ENCODE measurements at places on chromosomes 6 and 20. TPM values are rescaled to one million over a fixed set of nuclear protein-coding genes. Genes with fewer than 3 reads are reported as not detected.

The BHLHE23 gene
- not detected for polyA plus RNA-seq

DNA sequence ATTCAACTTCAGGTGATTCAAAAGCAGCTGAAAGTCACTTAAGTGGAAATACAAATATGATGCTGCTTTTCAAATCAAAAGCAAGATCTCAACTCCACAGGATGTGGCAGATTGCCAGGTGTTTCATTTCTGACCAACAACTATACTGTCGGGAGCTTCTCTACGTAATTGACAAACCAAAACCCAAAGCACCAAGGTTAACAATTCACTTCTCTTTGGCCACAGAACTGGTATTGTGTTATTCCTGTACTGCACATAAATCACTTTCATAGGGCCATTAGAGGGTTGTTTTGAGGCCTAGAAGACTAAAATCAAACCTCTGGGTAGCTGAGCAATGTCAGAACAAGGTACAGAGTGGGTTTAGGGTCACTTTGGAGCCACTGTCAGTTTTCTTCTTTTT, 169.7 kb downstream of the HAO1 start:
- DNase-seq: no peak

DNA sequence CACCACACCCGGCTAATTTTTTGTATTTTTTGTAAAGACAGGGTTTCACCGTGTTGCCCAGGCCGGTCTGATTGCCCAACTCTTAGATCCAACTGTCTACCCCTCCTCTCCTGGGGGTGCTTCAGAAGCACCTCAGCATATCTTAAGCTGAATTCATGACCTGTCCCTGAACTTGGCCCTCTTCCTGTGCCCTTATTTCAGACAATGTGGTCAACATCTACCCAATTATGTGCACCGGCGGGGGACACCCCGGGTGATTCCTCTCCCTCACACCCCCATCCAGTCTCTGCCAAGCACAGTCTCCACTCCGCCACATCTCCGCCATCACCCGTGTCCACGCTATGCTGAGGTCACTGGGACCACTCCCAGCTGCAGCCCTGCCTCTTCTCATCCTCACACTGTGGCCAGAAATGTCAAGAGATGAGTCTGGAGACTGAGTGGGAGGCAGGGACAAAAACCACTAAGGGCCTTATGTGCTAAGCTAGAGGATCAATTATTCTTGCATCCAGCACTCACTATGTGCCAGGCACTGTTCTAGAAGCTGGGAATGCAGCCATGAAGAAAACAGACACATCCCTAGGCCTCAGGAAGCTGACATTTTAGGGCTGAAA, 111.9 kb downstream of the ARMC2 start:
- DNase-seq: no peak

DNA sequence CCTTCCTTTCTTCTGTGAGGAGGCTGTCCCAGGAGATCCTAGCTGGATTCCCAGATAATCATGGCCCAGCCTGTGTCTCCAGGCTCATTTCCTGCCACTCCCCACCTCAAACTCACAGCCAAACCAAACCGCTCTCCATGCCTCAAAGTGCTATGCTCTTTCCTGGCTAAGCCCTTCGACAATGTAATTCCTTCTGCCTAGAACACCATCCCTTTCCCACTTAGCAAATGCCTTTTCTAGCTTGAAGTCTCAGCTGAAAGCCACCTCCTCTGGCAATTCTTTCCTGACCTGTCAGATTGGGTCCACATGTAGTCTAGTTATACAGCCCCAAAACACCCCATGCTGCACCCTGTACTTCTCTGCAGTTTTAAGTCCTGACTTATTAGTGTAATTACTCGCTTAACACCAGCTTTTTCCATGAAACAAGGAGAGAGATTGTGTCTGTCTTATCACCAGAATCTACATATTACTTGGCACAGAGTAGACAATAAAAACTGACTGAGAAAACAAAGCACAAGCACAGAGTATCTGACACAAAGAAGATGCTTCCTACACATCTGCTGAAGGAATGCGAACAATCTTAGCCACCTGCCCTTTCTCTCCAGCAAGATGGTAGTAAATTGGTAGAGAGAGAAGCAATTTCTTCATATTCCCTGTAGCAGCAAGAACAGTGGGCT, 5.4 kb downstream of the TRIM26 start:
- DNase-seq: no peak

DNA sequence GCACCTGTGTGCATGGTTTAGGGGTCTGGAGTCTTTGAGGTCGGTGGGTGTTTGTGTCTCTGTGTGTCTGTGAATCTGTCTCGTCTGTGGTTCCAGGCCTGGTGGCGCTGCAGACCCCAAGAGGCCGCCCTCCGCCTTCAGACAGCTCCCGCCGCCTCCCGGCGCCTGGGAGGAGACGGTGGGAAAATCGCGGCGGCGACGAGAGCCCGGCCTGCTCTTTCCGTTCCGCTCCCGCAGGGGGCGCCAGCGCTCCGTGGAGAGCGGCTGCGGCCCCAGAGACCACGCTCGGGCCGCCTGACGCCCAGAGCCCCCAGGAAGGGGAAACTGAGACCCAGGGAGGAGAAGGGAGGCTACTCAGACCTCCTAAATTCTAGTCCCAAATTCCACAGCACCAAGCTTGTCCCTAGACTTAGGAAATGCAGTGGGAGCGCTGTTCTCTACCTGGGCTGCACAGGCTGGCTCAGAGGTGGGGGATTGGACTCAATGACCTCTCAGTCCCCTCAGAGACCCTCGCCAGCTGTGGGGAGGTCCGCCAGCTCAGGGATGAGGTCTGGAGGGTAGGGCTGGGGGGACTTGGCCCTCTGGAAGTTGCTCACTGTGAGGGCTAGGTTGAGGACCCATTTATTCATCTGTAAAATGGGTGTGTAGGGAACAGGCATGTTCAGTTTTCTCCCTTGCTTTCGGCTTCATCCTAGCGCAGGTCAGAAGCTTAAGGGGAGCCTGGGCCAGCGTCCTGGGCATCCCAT, 36.9 kb upstream of the BLCAP start:
- DNase-seq: peak; percentile 46

GRCh38 chr20:7850775-7851490, 89.3 kb downstream of the HAO1 start:
- DNase-seq: no peak

DNA sequence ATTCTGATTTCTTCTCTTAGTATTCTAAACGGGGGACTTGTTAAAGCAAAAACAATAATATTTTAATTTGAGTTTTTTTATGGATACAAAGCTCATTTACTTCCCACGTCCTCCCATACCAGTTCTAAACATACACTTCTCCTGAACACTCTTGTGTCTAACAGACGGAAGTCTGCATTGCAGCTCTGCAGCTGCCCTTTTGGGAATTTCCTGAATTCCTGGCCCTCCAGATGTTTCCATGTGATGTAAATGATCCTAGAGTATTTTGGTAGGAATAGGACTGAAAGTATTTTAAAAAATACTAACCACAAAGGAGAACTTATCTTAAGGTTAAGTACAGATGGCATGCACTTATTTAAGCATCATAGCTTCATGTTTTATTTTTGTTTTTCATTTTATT, 886.7 kb downstream of the TBC1D32 start:
- DNase-seq: peak; percentile 1

- no peak for DNase-seq
These were observed 21.4 kb downstream of the BCAS1 start for GRCh38 chr20:54048891-54049545.

DNA sequence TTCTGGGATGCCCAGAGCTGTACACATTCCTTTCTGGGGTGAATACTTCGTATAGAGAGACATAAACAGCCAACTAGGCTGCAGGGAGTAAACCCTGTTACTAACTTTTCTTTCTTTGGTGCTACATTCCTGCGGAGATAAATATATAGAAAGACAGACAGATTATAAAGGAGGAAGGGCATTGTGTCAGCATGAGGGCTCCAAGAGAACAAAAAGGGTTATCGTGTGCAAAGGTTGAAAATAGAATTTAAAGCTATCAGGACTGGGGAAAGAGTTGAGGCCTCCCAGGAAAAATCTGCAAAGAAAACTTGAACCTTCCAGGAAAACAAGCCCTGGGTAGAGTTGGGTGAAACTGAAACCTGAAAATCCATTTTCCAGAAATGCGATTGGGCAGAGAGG, 68.0 kb downstream of the TMEM170B start:
- no peak for DNase-seq

DNA sequence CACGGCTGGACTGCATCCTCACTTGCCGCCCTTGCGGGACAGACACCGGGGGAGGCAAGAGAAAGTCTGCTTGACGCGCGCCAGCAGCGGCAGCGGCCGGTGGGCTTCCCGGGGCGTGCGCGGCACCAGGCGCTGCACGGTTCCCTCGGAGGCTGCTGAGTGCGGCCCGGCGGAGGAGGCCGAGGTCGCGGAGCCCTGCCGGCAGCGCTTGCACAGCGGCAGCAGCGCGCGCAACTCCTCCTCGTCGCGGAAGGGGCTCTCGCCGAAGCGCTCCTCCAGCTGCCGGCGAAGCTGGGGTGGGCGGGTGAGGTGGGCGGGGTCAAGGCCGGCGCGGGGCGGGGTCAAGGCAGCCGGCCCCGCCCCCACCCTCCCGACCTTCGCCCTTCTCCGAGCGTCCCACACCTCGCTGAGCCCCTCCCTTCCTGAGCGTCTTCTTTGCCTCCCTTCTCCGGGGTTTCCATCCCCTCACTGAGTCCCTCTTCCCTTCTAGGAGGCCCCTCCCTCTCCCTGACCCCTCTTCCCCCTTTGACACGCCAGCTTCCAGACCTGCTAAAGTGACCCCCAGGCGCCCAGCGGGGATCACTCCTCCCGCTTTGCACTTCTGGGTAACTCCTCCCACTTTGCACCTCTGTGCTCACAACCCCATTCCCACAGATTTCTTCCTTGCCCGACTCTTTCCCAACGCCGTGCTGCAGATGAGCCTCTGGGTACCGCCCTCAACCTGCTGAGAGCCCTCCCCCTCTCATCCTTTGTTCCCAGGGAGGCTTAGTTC, 8.8 kb downstream of the DUSP15 start:
- DNase-seq: peak; percentile 56

The HRH3 gene
- polyA plus RNA-seq: not detected

The GHRH gene
- polyA plus RNA-seq: not detected

DNA sequence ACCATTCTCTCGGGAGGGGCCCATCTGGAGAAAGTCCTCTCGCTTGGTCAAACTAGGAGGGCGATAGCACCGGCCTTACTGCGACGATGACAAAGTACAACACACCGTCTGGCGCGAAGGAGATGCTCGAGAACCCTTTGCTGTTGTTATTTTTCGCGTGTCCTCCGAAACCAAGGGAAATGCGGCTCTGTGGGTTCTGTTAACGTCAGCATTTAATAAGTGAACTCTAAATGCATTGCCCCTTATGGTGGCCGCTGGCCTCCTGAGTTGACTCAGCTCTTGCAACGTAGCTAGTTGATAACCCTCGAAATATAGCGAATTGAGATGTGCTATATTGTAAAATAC, 577 bp upstream of the SCAND1 start:
- DNase-seq: no peak

- DNase-seq: no peak
These were observed 48.1 kb downstream of the NOL4L start for GRCh38 chr20:32536851-32537656.

- DNase-seq: no peak
These were observed 364.1 kb downstream of the ARHGAP18 start for GRCh38 chr6:129345890-129346289.

DNA sequence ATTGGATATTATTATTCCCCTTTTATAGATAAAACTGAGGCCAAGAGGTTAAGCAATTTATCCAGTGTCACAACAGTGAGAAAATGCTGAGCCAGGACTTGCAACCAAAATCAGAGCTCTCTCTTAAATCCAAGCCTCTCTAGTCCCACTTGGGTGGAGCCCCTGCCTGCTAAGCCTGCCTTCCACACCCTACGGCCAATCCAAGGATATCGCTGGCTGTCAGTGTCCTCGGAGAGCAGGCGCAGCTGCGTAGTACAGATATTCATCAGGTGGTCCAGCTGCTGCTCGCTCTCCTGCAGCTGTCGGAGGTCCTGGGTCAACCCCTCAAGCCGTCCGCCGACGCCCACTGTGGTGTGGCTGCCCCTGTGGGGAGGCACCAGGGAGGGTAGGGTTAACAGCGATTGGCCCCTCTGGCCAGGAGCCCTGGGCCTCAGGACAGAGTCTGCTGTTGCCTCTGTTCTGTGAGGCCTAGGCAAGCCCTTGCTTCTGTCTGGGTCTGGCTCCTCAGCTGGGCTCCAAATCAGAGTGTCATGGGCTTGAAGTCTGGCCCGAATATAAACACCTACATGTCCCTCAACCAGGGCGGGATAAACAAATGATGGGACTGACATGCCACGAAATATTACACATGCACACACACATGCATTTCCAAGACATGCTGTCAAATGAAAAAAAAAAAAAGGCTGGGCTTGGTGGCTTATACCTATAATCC, 3.9 kb upstream of the NECAB3 start:
- no peak for DNase-seq

DNA sequence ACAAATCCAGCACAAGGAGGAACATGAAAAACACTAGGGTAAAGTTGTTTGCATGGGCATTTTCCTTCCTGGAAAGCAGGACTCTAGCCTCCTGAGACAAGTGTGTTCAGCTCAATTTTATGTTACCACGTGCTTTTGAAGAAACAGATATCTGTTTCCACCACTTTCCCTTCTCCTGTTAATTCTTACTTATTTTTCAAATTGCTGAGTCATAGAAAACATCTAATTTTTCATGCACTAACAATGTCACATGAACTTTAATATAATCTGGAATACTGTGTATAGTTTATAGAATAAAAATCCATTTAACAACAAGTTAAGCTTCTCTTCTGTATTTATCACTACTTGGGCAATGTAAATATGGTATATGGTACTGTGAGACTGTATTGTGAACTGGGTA, 174.2 kb downstream of the ISM1 start:
- DNase-seq: no peak

DNA sequence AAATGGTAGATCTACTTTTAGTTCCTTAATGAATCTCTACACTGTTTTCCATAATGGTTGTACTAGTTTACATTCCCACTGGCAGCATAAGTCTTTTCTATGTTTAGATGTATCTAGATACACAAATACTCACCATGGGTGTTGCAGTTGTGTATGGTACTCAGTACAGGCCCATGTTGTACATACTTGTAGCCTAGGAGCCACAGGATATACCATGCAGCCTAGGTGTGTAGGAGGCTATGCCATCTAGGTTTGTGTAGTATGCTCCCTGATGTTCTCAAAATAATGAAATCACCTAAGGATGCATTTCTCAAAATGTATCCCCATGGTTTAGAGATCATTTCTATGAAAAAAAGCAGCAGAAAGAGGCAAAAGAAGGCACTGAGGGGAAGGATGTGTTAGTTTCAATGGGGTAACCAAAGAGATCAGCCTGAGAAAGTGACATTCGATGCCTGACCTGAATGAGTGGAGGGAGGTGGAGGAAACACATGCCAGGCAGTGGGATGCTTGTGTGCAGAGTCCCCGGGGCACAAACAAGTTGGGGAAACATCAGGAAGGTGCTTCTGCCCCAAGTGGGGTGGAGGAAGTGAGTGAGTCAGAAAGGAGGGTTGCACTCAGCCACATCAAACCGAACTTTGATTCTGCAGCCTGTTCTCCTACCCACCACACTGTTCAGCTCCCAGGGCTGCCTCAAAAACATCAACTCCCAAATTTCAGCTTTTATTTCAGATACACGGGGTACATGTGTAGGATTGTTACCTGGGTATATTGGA, 191.2 kb downstream of the ZNF217 start:
- DNase-seq: no peak

The MRPS26 gene
- 70.1 TPM for polyA plus RNA-seq

GRCh38 chr20:19381947-19382346, 169.5 kb downstream of the SLC24A3 start:
- DNase-seq: no peak

- DNase-seq: no peak
These were observed 52.3 kb downstream of the SLC22A3 start for GRCh38 chr6:160400446-160400845.

The IRF4 gene
- 0.19 TPM for polyA plus RNA-seq

The FOXF2 gene
- 78.3 TPM for polyA plus RNA-seq

The NOX3 gene
- not detected for polyA plus RNA-seq
